Kidney epithelial cell (primary cell): ENCODE measurements at places on chromosomes 7 and 10. TPM values are rescaled to one million over a fixed set of nuclear protein-coding genes. Genes with fewer than 3 reads are reported as not detected.
A peak's percentile ranks its signal among the peaks of the same experiment; 100 is the strongest.

LAMB1 gene
- total RNA-seq: 245 and 264 TPM in 2 replicates

DNA sequence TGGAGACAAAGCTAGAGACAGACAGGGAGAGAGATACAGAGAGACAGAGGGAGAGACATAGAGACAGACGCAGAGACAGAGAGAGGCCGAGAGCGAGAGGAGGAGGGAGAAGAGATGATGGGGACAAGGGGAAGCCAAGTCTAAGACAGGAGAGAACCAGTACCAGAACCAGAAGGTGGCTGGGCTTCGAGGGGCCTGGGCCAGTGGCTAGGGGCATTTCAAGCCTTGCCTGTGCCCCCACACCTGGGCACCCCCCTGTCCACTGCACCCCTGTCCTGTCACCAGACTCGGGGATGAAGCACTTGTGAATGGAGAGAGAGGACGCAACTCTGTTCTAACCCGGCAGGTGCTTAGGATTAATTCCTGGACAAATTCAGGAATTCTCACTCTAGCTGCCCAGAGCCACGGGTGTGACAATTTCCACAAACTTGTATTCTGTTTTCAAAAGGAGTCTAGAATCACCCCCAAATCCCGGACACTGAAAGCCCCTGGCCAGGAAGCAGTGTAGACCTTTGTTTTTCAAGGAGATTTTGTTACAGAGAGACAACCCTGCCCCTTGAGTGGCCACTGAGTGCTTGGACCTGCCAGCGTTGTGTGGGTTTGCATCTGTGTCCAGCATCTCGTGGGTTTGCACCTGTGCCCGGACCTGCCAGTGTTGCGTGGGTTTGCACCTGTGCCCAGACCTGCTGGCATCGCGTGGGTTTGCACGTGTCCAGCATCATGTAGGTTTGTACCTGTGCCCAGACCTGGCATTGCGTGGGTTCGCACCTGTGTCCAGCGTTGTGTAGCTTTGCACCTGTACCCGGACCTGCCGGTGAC lies 157.3 kb downstream of the WDR37 start:
- no peak for DNase-seq

FAM149B1 gene
- total RNA-seq: 11.4 and 19.0 TPM in 2 replicates

- DNase-seq: no peak
These were observed 450.7 kb downstream of the HTR7 start for GRCh38 chr10:90407131-90407530.

- no peak for DNase-seq
These were observed 306.0 kb upstream of the TMEM229A start for GRCh38 chr7:124338861-124339260.

DNA sequence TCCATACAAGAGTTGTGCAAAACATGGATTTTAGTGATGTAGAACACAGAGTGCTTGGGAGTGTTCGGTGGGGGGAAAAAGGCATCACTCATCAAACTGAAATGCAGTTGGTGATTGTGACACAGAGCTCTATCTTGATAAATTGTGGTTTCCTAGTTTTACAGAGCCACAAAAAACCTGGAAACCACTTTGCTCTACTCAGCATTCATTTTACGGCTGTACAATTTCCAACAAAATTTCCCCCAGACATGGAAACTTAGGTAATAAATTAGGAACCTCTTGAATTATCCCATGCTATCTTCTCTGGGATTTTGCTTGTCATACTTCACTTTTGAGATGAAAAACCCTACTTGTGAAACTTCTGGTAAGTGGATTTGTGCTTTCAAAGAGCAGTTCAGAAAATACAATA lies 614.9 kb upstream of the FZD8 start:
- no peak for DNase-seq

- DNase-seq: no peak
These were observed 81.8 kb downstream of the PTPN20 start for GRCh38 chr10:46992803-46993561.

DHX32 gene
- total RNA-seq: 33.4 and 37.2 TPM in 2 replicates

GRCh38 chr7:2564970-2565540 lies 6.3 kb downstream of the IQCE start:
- DNase-seq: no peak

DNA sequence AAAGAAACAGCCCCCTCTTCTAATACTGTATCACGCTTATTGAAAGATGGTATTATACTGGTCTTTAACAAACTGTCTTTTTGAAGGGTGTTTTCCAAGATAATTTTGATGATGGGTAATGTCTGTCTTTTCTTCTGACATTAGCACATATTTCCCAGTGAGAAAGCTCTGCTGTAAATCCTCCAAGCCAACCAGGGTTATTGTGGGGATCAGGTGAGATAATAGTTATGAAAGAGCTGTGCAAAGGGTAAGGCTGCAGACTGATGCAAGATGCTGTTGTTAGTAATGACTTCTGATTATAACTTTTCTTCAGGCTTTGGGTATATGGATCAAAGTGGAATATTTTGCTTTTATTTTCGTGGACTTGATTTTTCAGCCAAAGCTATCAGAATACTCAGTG lies 581.7 kb downstream of the REEP3 start:
- DNase-seq: no peak

DNA sequence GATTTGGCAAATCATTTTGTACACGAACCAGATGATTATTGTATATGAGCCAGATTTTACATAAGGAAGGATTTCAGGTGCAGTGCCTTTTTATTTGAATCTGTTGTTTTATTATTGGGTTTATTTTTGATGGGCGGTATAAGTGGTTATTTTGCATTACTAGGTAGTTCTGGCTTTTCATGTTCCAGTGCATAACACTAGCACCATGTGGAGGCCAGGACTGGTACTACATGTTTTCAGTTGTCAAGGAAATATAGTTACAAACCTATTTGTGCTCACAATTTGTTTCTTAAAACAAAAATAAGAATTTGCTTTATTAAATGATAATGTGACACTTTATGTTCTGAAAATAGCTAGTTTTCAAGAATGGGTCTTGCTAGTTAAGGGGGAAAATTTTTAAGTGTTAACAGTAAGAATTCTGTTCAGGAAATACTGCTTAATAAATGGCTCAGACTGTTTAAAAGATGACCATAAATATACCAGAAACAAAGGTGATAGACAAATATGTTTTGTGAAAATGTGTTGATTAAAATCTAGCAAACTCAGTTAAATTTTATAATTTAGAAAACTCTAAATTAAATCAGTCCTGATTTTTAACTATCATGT lies 7.1 kb upstream of the SEMA3E start:
- DNase-seq: peak; percentile 18

GRCh38 chr10:104300736-104301292 lies 31.8 kb downstream of the GSTO2 start:
- DNase-seq: peak; percentile 97

ZP3 gene
- 6.0 and 8.6 TPM in 2 replicates for total RNA-seq

SLC39A12 gene
- not detected in 2 replicates for total RNA-seq

- DNase-seq: no peak
These were observed 501.5 kb downstream of the LRMDA start for GRCh38 chr10:75932921-75933320.

ZNF394 gene
- 15.2 and 25.9 TPM in 2 replicates for total RNA-seq

LIPK gene
- total RNA-seq: not detected in 2 replicates

DNA sequence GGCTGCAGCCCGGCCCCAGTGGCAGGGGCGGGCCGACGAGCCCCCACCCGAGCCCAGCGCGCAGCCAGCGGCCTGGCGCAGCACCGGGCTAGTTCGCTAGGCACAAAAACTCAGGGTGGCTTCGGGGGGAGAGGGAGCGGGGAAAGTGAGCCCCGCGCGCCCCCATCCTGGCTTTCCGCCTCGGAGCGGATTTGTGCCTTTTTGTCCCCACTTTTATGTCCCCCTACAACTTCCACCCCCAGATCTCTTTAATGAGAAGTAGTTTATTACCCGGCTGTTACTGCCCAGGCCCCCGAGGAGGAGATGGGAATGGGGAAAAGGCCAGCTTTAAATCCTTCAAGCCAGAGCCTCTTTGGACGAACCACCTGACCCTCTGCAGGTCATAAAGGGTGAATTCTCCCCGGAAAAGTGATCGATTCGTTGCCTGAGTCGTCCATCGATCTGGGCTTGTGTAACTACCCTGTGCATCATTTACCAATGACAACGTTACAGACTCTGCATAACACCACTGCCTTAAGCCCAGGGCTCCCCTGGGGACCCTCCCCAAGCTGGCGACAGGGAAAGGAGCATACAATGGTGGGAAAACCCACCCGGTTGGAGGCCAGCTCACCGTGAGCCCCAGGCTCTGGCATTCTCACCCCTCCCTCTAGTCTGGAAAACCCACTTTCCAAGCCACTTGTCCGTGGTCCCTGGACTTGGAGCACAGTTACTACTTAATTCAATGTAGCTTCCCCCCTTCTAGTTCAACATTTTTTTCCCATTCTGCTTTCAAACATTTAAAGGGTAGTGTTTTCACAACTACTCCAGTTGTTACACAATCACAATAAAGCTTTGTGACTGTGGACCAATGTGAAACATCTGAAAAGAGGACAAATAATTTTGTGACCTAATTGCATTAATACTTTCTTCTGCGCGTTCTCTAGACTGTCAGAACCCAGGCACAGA lies 748 bp upstream of the SH3PXD2A start:
- DNase-seq: no peak

GRCh38 chr7:155815332-155816191 lies 3.3 kb upstream of the SHH start:
- no peak for DNase-seq

GRCh38 chr10:130743751-130744271 lies 567.7 kb downstream of the TCERG1L start:
- DNase-seq: no peak

DNA sequence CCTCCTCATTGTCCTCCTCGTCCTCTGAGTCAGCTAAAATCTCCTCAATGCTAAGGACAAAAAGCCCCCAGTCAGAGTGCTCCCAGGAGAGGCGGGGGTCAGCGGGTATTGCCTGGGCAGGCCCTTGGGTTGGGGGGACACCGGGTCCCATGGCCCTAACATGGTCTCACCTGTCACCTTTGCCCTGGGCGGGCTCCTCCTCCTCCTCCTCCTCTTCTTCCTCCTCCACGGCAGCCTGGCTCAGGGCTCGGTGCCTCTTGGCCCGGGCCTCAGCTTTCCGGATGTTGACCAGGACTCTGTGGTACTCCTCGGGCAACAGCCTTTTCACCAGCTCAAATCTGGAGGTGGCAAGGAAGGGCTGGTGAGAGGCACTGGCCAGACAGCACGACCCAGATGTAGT lies 32.0 kb upstream of the FRAT2 start:
- DNase-seq: no peak

UBE3C gene
- 74.1 and 76.9 TPM in 2 replicates for total RNA-seq

- no peak for DNase-seq
These were observed 182.2 kb upstream of the SVIL start for GRCh38 chr10:29816801-29817558.

DNA sequence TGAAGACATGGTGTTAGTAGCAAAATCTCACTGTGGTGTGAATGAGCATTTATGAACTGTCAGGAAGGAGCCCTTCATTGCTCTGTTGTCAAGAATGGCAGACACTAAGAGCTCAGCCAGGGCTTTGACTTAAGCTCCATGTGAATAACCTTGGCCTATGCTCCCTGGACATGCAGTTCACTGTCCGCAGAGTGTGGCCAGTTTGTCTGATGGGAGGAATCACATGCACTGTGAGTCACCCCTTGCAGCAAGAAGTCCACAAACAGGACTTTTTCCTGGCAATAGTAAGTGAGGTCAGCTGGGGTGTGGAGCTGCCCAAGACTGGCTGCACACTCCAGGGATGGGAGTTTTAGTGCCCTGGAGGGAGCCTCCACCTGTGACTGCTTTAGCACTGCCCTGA lies 49.5 kb downstream of the ZNF37A start:
- no peak for DNase-seq

DNA sequence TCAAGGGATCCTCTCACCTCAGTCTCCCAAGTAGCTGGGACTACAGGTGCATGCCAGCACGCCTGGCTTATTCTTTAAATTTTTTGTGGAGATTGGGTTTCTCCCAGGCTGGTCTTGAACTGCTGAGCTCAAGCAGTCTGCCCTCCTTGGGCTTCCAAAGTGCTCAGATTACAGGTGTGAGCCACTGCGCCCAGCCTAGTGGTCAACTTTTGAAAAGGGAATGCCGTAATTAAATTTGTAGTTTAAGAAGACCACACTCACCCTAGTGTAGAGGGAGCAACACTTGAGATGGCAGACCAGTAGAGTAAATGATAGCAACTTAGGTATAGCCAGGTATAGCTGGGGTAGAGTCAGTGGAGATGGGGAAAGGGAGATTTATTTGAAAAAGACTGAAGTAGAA lies 17.6 kb downstream of the ZRANB1 start:
- no peak for DNase-seq

DNA sequence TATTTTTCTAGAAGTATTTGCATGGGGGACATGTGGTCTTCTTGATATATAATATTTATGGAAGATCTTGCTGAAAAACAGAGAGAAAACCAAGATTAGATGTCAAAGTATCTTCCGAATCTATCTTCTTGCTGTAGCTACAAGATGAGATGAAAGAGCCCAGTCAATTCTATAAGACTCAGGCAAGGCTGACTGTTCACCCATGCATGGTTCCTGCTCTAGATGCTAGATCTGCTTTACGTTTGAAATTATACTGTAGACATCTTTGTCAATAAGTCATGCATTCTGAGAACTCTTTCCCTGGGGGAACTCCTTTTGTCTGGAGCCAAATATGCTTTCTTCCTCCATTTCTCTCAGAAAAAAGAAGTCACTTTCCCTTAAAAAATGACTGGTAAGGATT lies 1292.0 kb downstream of the XPNPEP1 start:
- DNase-seq: no peak

DNA sequence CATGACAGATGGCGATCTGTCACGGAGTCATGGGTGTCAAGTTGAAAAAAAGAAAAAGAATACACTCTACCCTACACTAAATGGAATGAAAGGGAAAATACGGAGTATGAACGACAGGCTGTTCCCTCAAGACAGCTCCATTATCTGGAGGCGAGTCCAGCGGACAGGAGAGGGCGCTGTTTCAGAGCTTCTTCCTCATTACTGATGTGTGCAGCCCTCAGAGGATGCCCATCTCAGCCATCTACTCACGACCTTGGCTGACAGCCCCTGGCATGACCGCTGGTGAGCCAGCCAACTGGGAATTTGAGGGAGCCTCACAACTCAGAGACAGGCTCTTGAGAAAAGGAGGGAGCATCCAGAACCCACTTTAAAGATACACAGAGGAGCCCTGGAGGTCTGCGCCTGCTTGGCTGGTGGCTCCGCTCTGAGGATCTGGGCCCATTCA lies 49.6 kb upstream of the SMNDC1 start:
- DNase-seq: no peak

BMS1 gene
- total RNA-seq: 21.9 and 23.2 TPM in 2 replicates

DGKI gene
- 3.5 and 6.4 TPM in 2 replicates for total RNA-seq

DNA sequence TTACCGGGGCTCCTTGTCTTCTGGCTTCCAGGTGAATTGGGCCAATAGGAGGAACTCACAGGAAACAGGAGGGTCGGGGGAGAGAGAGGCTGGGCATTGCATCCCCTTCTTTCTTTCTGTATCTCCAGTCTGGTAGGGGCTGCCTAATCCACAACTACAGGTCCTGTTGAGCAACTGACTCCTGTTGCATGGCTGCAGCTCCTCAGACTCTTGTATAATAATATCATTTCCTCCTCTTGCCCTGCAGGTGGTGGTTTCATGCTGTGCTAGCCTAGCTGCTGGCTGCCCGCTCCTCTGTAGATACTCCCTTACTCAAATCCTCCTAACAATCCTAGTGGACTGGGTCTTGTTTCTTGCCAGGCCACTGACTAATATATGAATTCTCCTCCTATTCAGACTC lies 276.5 kb upstream of the SMIM30 start:
- no peak for DNase-seq
